ENCODE measurements at places on chromosomes 1 and 21. TPM values are rescaled to one million over a fixed set of nuclear protein-coding genes. Genes with fewer than 3 reads are reported as not detected.

CLDN17 gene
- not detected for total RNA-seq

KCNA3 gene
- total RNA-seq, result not detected

NIPAL3 gene
- total RNA-seq, result 7.1 TPM

PPOX gene
- 15.7 TPM for total RNA-seq

SLFNL1 gene
- 0.02 TPM for total RNA-seq

CRYBG2 gene
- total RNA-seq, result 1.6 TPM

RUNX3 gene
- total RNA-seq, result 4.8 TPM

SYT6 gene
- total RNA-seq, result 0.41 TPM

LCE1A gene
- not detected for total RNA-seq

STK40 gene
- total RNA-seq, result 10.0 TPM

MMEL1 gene
- 0.26 TPM for total RNA-seq

TRNP1 gene
- 300 TPM for total RNA-seq

HMGCL gene
- total RNA-seq, result 12.6 TPM

LRP8 gene
- 31.9 TPM for total RNA-seq

MRPS15 gene
- 68.4 TPM for total RNA-seq

USH2A gene
- total RNA-seq, result not detected

TAL1 gene
- not detected for total RNA-seq

OPRD1 gene
- total RNA-seq, result 0.07 TPM

TMEM125 gene
- total RNA-seq, result not detected

PRELP gene
- total RNA-seq, result not detected

CASQ2 gene
- not detected for total RNA-seq

PADI1 gene
- 1.1 TPM for total RNA-seq

BRDT gene
- total RNA-seq, result not detected

TSPEAR gene
- total RNA-seq, result not detected

ANXA9 gene
- 0.80 TPM for total RNA-seq
